ENCODE measurements at places on chromosomes 3 and 15.

- no peak for DNase-seq
Observed at GRCh38 chr3:21894459-21895340, 143.7 kb upstream of the ZNF385D start.

DNA sequence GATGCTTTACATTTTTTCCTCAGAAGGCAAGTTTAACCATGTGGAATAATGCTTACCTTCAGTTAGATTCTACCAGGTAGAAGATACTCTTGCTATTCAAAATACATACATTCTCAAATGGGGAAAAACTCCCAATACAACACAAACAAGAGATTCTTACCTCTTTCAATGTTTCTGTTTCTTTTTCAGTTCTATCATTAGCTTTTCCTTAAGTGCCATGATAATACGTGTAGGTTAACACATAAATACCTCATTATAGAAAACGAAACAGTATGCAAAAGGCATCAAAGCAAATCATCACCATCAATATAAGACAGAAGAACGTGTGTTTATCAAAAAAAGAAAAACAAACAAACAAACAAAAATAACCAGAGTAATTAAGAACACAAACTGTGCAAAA is 300.7 kb upstream of the ROBO1 start:
- DNase-seq: no peak

DNA sequence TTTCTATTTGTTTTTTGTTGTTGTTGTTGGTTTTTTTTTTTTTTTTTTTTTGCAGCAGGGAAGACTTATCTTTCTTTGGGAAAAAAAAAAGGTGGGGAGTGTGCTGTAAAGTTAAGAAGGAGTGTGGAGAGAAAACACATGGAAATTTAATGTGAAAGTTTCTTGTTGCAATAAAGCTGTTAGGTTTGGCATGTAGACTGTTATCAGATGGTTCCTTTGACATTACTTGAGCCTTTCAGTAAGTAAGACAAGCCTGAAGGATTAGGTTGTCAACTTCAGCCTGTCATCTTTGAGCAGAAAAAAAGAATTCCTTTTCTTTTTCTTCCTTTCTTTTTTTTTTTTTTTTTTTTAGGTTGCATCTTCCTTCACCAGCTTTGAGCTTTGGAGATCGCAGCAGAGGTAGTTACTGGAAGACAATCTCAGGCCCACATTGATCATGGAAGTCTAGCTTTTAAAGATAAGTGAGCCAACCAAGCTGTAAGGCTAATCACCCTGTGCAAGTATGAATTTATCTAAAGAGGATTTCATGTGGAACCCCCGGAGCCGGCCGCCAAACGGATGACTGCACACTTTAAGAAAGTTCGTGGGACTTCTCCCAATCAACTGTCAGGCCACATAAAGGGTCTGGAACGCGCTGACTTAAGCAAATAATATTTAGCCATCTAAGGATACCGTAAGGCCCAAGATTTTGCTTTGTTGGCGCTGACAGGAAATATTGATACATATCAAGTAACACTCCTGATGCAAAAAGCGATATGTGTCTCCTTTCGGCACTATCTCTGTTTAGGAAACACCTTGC is 1040.1 kb upstream of the NR2F2 start:
- no peak for DNase-seq

DNA sequence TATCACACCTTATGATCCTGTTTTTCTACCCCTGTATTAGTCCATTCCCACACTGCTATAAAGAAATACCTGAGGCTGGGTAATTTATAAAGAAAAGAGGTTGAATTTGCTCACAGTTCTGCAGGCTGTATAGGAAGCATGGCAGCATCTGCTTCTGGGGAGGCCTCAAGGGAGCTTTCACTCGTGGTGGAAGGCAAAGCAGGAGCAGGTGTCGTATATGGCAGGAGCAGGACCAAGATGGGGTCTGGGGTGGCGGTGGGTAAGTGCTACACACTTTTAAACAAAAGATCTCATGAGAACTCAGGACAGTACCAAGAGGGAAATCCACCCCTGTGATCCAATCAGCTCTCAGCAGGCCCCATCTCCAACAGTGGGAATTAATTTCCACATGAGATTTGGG is 15.4 kb upstream of the SCAP start:
- no peak for DNase-seq

- DNase-seq: no peak
Observed at GRCh38 chr3:178289544-178290160, 246.6 kb upstream of the KCNMB2 start.

DNA sequence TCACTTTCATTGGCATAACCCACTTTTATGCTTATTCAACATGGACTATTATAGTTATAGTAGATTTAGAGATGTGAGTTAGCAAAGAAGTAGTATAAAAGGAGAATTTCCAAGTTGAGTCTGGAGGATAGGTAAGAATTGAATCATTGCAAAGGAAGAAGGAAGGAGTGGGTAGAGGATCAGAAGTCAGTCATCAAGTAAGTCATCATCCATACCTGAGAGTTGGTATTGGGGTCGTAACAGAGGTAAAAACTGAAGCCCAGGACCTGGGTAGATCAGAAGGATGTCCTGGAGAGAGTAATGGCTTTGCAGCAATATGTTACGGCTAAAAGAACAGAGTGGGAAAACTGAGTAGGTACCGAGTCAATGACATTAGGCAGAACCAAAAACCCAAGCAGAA is 265.7 kb downstream of the SUCLG2 start:
- DNase-seq: no peak

GRCh38 chr3:61593446-61594029 is 32.2 kb downstream of the PTPRG start:
- no peak for DNase-seq

DNA sequence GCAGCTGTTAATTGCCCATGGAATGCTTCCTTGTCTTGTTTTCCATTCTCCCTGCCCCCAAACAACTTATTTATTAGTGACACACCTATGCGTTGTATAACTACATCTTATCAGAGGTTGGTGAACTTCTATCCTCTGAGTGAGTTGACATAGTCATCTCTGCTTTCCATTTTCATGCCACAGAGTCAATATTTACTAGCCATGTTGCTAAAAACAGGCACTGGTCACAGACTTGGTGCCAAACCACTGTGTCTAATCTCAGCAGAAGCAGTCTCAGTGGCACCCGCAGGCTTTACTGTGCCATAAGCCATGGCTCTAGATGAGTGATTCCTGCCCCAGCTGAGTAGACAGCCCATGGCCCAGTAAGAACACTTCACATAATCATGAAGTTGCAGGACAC is 26.5 kb downstream of the DAPK2 start:
- no peak for DNase-seq

DNA sequence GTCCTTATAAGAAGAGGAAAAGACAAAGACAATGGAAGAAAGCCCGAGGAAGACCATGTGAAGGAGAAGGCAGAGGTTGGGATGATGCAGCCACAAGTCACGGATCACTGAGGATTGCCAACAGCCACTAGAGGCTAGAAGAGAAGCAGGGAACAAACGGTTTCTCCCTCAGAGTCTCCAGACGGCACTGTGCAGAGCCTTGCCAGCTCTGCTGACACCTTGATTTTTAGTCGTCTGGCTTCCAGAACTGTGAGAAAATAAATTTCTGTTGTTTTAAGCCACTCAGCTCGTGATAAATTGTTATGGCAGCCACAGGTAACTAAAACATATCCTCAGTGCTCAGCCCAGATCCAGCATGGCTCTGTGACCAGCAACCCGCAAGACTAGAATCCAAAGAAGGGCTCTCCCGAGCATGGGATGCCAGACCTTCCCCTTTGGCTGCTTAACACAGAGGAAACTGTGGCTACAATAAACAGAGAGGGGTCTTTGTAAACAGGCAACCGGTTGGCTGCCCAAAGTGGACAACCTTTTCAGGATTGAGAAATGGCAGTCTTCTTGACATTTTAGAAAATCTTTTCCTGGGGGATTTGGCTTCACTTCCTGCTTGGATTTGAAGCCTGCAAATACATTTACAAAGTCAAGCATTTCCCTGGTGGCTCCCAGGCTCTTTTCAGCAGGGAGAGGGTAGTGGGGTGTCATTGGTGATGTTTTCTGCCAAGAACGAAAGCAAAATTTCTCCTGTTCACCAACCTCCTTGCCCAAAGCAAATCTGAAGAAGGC is 88.7 kb upstream of the ADPGK start:
- DNase-seq: no peak

GRCh38 chr3:186825872-186826409 is 16.6 kb upstream of the ADIPOQ start:
- DNase-seq: no peak

GRCh38 chr3:139729300-139729699 is 51.5 kb upstream of the NMNAT3 start:
- no peak for DNase-seq
